ENCODE measurements at places on chromosomes 4 and X.

DNA sequence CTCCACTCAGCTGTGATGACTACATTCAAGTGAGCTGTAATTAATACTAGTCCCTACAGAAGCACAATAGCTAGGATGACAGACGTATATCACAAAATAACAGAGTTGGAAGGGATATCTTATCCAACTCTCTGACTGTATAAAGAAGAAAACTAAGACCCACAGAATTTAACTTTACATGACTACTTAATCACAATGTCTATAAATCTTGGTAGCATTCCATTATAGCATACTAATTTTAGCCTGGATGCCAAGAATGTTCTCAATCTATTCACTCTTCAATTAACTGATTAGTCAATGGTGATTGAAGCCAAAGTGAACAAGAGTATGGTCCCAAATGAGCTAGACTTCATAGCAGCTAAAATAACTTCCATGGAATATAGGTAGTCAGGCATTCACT lies 31.2 kb downstream of the RPS6KA6 start:
- no peak for DNase-seq

DNA sequence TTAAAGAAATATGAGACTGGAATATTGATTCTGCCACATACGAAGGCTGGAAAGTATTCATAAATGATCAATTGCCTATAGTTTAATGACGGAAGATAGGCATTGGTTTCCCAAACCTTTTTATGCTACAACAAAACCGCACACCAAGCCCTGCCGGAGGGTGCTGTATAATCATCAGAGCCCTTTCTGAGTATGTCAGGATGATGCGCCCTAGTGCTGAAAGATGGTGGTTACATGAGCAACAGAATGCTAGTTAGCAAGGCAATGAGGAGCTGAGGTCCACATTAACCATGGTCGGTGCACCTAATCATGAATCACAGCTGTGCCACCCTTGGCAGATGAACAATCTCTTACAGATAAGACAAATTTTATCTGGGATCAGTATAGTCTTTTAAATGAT lies 491.1 kb downstream of the PACRGL start:
- no peak for DNase-seq

- no peak for DNase-seq
Observed at GRCh38 chr4:186792728-186793366, 69.2 kb upstream of the FAT1 start.

- no peak for DNase-seq
Observed at GRCh38 chrX:97306771-97307470, 423.2 kb downstream of the RPA4 start.

- DNase-seq, result no peak
Observed at GRCh38 chr4:37685823-37686372, 278 bp downstream of the RELL1 start.

- peak; percentile 64 for DNase-seq
Observed at GRCh38 chr4:186161138-186161537, 30.2 kb upstream of the CYP4V2 start.

- no peak for DNase-seq
Observed at GRCh38 chrX:39427906-39428305, 626.6 kb downstream of the MID1IP1 start.

GRCh38 chr4:48710446-48711209 lies 69.5 kb downstream of the FRYL start:
- DNase-seq, result no peak

GRCh38 chrX:65997978-65998717 lies 41.7 kb downstream of the VSIG4 start:
- no peak for DNase-seq

- DNase-seq, result no peak
Observed at GRCh38 chr4:177109769-177110168, 199.9 kb upstream of the NEIL3 start.

DNA sequence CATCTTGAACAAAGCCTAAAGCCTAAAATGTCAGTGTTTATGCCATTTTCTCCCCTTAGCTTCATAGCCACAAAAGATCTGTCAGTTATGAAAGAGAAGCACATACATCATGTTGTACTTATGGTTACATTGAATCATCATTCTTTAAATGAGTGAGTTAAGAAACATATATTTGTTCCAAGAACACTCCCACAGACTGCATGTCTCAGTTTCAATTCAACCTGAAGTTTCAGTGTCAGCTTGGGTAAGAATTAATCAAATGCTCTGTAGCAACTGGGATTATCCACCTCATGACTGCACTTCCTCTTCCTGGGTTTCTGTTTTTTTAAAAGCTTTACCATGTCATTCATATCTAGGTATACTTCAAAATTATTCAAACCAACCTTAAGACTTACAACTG lies 3.9 kb upstream of the TMPRSS11B start:
- no peak for DNase-seq

DNA sequence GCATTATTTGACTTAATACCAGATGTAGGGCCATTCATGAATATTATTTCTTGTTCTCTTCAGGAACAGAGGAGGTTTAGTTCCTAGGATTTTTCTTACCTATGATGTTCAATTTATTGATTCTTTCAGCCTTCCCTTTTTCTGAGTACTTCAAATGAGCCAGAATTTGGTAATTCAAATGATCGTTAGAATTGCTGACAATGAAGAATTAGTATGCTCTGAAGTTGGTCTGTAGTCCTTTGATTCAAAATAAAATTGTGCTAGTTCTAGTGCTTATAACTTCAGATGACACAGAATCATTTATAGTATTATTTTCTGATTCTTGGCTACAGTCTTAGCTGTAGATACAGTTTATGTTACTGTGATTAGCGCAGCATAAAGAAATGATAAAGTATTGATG lies 35.2 kb upstream of the WDR17 start:
- no peak for DNase-seq

GRCh38 chr4:48329193-48329592 lies 12.1 kb upstream of the SLAIN2 start:
- no peak for DNase-seq

GRCh38 chr4:155491336-155492120 lies 114.8 kb upstream of the MAP9 start:
- no peak for DNase-seq

- DNase-seq, result no peak
Observed at GRCh38 chr4:95156452-95156765, 392.4 kb downstream of the UNC5C start.

- no peak for DNase-seq
Observed at GRCh38 chr4:67702166-67702565, 1.2 kb upstream of the UBA6 start.

DNA sequence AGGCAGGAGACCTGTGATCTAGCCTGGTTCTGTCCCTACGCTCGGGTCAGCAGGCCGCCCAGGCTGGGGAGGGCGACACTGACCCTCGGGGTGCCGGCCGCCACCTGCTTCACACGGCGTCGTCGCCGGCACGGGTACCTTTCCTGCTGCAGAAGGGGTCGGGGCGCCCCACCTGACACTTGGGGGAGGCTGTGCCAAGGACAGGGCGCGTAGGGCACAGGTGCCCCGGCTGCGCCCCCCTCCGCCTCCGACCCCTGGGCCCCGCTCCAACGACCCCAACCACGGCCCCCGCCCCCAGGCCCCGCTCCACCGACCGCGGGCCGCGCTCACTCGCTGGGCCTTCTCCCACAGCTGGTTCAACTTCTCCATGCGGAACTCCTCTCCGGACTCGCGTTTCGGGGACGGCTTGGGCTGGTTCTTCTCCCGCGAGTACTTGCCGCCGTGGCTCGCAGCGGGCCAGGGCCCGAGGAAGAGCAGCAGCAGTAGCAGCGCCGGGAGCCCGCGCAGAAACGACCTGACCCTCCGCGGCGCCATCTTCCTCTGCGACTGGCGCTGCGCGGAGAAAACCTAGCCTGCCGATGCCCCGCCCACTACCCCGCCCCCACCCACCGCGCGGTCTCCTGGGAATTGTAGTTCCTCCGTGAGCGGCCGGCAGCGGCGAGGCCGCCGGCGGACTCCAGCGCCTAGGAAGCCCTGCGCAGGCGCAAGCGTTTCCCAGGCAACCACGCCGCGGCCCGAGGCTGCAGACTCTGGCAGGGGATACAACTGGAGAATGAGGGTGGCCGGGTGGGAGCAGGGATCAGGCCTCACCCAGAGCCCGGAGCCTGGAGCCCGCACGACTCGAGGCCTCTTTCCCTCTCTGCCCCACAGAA lies at the start of gene LRPAP1:
Gene LRPAP1 (minus strand): TSS at position 544 of the 872 bp plus-strand sequence. CDS start 10 bp downstream, at position 534.
- peak; percentile 82 for DNase-seq

Data from NCI-H2029 (cell line).